ENCODE measurements at places on chromosomes 7 and 10. TPM values are rescaled to one million over a fixed set of nuclear protein-coding genes. Genes with fewer than 3 reads are reported as not detected.

DNA sequence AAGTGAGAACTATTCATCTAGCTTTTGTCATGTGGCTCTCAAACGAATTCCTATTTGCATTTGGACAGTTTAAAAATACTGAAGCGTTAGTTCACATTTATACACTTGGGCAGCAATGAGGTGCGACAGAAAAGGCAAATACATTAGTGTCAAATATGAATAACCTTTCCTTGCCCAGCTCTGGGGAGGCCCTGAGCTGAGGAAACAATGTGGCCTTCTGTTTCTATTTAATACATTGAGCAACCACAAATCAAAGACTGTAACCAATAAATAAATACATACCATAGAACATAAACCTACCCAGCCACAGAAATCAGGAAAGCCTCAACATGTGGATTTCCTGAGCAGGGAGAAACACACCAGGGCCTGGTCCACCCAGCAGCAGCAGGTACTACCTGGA lies 585.2 kb downstream of the PARD3 start:
- H3K4me3 ChIP-seq: no peak overlapping the region
- no peak overlapping the region for H3K27ac ChIP-seq
- H3K27me3 ChIP-seq: no peaks in the 10 kb centered on the region
- DNase-seq: no peak

- DNase-seq: no peak
- H3K4me3 ChIP-seq: no peak overlapping the region
- H3K36me3 ChIP-seq: no peaks in the 10 kb centered on the region
- no peak overlapping the region for H3K27ac ChIP-seq
- H3K27me3 ChIP-seq: peaks cover 9% of the 10 kb centered on the region
- H3K4me1 ChIP-seq: no peaks in the 10 kb centered on the region
Observed at GRCh38 chr10:94427166-94427565, 24.8 kb downstream of the TBC1D12 start.

- peaks cover 12% of the 10 kb centered on the region for H3K27me3 ChIP-seq
- DNase-seq: peak; percentile 22
- H3K4me1 ChIP-seq: peaks cover 25% of the 10 kb centered on the region
- H3K4me3 ChIP-seq: no peak overlapping the region
- H3K27ac ChIP-seq: no peak overlapping the region
Observed at GRCh38 chr10:95308389-95309302, 17.8 kb upstream of the PDLIM1 start.

- H3K4me1 ChIP-seq: peaks cover 6% of the 10 kb centered on the region
- DNase-seq: no peak
- H3K4me3 ChIP-seq: no peak overlapping the region
- no peaks in the 10 kb centered on the region for H3K27me3 ChIP-seq
- no peak overlapping the region for H3K27ac ChIP-seq
Observed at GRCh38 chr7:156673454-156673853, 32.9 kb downstream of the RNF32 start.

- DNase-seq: no peak
- H3K27ac ChIP-seq: no peak overlapping the region
- peaks cover 3% of the 10 kb centered on the region for H3K27me3 ChIP-seq
- peaks cover 54% of the 10 kb centered on the region for H3K4me1 ChIP-seq
Observed at GRCh38 chr7:37449621-37450020, 957 bp upstream of the ELMO1 start.

DNA sequence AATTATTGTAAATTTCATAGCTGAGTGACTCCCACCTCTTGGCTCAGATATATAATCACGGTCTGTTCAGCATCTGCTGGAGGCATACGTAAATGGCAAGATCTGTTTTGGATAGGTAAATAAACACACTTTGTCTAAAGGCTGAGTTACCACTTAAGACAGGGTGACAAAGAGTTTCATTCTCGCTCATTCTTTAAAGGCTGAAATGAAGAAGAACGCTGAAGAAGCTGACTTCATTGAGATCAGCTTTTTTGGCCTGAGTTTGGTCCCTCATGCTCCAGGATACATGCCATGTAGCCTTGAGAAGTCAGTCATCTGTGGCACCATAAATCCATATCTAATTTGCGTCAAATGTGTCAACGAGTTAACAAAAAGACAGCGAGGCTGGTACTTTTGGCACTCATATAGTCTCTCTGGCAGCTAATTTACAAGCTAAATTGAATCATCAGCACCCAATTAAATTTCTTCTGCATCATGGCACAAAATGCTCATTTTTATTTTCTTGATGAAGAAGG lies 309.9 kb downstream of the GPAM start:
- no peak for DNase-seq
- no peaks in the 10 kb centered on the region for H3K27me3 ChIP-seq
- no peak overlapping the region for H3K4me3 ChIP-seq
- no peaks in the 10 kb centered on the region for H3K36me3 ChIP-seq
- H3K27ac ChIP-seq: no peak overlapping the region

DNA sequence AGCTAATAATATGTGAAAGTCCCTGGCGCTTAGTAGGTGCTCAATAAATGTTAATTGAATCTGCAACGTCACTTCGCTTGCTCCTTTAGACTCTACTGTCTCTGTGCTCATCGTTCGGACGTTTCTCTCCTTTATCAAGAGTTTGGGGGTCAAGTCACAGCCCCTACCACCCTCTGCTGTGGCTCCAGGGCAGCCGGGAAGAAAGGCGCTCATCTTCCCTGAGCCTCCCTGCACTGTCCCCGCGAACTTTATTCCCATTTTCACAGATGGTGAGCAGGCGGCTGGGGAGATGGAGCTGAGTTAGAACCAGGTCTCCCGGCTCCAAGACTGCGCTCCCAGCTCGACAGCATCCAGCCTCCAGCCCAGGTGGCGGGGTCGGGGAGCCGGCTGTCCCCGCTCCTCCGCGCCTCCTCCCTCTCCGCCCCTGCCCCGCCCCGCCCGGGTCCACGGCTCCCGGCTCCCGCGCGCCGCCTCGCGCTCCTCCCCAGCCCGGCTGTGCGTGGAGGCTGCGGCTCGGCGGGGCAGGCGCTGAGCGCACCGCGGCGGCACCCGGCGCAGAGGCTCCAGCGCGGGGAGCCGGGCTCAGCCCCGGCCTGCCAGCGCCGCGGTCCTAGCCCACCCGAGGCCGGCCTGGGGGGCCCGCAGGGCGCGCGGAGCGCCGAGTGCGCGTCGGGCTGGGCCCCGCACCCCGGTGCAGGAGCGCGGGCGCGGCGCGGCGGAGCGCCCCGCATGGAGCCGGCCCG lies at the start of gene CLEC2L:
CLEC2L (plus strand) TSS at position 487 of the 743 bp plus-strand sequence; CDS start at position 730, 243 bp downstream.
- H3K36me3 ChIP-seq: no peaks in the 10 kb centered on the region
- peaks cover 39% of the 10 kb centered on the region for H3K27me3 ChIP-seq
- no peak within 1 kb of the TSS for H3K27ac ChIP-seq
- no peaks in the 10 kb centered on the region for H3K4me1 ChIP-seq

- H3K4me1 ChIP-seq: peaks cover 2% of the 10 kb centered on the region
- no peak for DNase-seq
Observed at GRCh38 chr7:132403465-132404110, 172.7 kb downstream of the PLXNA4 start.

DNA sequence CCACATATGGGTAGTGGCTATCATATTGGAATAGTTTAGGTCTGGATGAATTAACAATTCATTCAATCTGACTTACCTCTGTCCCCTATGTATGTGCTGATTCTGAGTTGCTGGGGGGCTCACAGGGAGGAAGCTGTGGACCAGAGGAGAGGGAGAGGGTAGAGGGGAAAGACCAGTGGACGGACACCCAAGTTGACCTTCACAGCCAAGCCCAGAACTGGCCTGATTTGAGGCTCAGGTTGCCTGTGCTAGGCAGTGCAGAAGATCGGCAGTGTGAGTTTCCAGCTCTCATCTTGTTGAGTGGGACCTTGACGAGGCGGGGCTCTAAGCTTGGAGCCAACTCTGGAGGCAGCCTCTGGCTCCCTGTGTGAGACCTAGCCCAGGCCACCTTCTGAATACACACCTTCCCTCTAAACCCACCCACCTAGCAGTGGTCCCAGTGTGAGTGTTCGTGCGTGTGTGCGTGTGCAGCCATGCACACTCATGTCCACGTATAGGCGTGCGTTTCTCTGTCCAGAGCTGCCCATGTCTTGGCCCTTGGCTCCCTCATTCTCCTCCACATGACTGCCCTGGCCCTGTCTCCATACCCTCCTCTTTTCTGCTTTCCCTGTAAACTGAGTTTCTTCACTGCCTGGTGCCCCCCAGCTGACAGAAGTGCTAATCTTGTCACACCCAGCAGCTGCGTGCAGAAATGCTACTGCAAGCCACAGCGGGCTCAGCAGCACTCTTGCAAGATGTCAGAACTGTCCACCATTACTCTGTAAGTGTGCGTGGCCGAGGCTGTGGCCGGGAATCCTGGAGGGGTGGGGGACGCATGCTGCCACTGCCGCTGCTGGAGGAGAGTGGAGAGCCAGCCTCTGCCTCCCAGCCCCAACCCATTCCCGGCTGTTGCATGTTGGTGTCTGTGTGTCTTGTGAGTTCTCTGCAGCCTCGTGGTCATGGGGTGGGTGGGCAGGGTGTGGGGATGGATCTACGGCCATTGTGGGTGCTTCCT lies 47.6 kb downstream of the ADCYAP1R1 start:
- no peaks in the 10 kb centered on the region for H3K36me3 ChIP-seq
- no peak overlapping the region for H3K4me3 ChIP-seq
- no peaks in the 10 kb centered on the region for H3K4me1 ChIP-seq
- H3K27me3 ChIP-seq: peaks cover 2% of the 10 kb centered on the region
- no peak overlapping the region for H3K27ac ChIP-seq

- no peak overlapping the region for H3K4me3 ChIP-seq
- H3K4me1 ChIP-seq: peaks cover 1% of the 10 kb centered on the region
- no peak overlapping the region for H3K27ac ChIP-seq
- H3K27me3 ChIP-seq: no peaks in the 10 kb centered on the region
- no peak for DNase-seq
Observed at GRCh38 chr10:93445097-93445960, 36.8 kb downstream of the MYOF start.

GRCh38 chr7:154183946-154184345 lies 131.7 kb downstream of the DPP6 start:
- H3K4me3 ChIP-seq: no peak overlapping the region
- no peaks in the 10 kb centered on the region for H3K36me3 ChIP-seq
- no peaks in the 10 kb centered on the region for H3K4me1 ChIP-seq

DNA sequence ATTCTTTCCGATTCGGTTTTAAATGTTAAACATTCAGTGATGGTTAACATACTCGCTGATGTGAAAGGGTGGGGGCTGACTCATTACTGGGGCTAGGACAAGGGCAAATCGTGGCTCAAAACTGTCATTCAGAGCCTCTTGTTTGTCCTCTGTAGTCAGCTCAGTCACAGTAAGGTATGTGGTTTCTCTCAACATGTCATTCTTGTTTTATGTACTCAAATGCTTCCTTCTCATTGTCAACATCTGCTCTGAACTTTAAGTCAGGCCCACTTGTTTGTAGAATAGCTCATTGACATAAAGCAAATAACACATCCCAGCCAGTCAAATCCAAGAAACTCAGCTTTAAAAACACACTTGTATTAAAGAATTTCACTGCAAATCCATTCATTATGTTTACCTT lies 7.3 kb downstream of the SLC16A9 start:
- H3K27ac ChIP-seq: no peak overlapping the region
- no peaks in the 10 kb centered on the region for H3K4me1 ChIP-seq
- no peak overlapping the region for H3K4me3 ChIP-seq
- no peak for DNase-seq
- H3K36me3 ChIP-seq: no peaks in the 10 kb centered on the region

GRCh38 chr7:24800073-24800472 lies 42.8 kb upstream of the GSDME start:
- no peak overlapping the region for H3K4me3 ChIP-seq
- DNase-seq: no peak
- no peaks in the 10 kb centered on the region for H3K27me3 ChIP-seq
- H3K36me3 ChIP-seq: peaks cover 74% of the 10 kb centered on the region

DNA sequence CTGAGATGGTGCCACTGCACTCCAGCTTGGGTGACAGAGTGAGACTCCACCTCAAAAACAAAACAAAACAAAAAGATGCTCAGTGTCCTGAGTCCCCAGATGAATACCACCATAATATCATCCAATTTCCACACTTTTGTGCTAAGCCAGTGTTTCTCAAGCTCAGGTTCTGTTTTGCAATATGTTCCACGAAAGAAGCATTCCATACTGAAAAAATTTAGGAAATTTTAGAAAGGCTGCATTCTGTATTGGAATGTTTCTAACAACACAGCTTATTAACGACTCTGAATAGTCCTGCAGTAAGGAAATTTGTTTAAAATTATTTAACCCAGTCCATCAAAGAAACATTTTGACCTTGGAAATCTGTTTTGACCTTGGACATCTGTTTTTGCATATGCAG lies 142.4 kb downstream of the EPC1 start:
- H3K36me3 ChIP-seq: no peaks in the 10 kb centered on the region
- H3K27me3 ChIP-seq: no peaks in the 10 kb centered on the region
- H3K4me3 ChIP-seq: no peak overlapping the region
- no peaks in the 10 kb centered on the region for H3K4me1 ChIP-seq
- no peak overlapping the region for H3K27ac ChIP-seq

DNA sequence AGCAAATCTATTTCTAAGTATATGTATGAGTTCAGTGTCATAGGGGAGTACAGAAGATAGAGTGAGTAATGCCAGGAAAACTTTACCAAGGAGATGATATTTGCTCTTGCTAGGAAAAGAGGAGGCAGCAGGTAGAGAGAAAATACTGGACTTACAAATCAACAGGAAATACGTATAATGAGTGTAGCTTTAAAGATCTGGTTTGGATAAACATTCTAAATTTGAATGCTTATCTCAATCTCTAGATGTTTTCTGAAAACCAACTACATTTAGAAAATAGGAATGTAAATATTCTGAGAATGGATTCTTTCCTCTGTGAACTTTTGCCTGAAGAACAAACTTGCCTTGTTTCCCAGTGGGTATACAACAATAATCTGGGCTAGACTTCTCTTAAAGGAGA lies 46.9 kb upstream of the GNAI1 start:
- H3K4me1 ChIP-seq: no peaks in the 10 kb centered on the region
- DNase-seq: no peak
- H3K27ac ChIP-seq: no peak overlapping the region
- H3K27me3 ChIP-seq: peaks cover 3% of the 10 kb centered on the region

GRCh38 chr7:79341902-79342301 lies 111.6 kb downstream of the MAGI2 start:
- H3K4me3 ChIP-seq: no peak overlapping the region
- no peak for DNase-seq
- H3K27ac ChIP-seq: no peak overlapping the region
- H3K27me3 ChIP-seq: no peaks in the 10 kb centered on the region
- no peaks in the 10 kb centered on the region for H3K36me3 ChIP-seq

Gene FFAR4
- total RNA-seq: not detected

Gene CDK14
- not detected for total RNA-seq

Gene GPR85
- not detected for total RNA-seq

Gene KLF14
- not detected for total RNA-seq

Gene ATXN7L1
- 3.5 TPM for total RNA-seq

Gene COL26A1
- total RNA-seq: not detected

Gene PRSS37
- not detected for total RNA-seq

Gene GCK
- not detected for total RNA-seq

Gene SPDYE6
- not detected for total RNA-seq

Gene LRRC4
- 0.50 TPM for total RNA-seq

Gene COL17A1
- not detected for total RNA-seq
